ENCODE measurements at places on chromosomes 16 and 17. TPM values are rescaled to one million over a fixed set of nuclear protein-coding genes. Genes with fewer than 3 reads are reported as not detected.
A peak's percentile ranks its signal among the peaks of the same experiment; 100 is the strongest.

GRCh38 chr17:19388791-19389785, 2.1 kb upstream of the MFAP4 start:
- no peak for DNase-seq

- no peak for DNase-seq
Measured at GRCh38 chr17:67218385-67218950, 26.5 kb downstream of the HELZ start.

- no peak for DNase-seq
Measured at GRCh38 chr17:39996800-39997199, 16.2 kb downstream of the PSMD3 start.

DNA sequence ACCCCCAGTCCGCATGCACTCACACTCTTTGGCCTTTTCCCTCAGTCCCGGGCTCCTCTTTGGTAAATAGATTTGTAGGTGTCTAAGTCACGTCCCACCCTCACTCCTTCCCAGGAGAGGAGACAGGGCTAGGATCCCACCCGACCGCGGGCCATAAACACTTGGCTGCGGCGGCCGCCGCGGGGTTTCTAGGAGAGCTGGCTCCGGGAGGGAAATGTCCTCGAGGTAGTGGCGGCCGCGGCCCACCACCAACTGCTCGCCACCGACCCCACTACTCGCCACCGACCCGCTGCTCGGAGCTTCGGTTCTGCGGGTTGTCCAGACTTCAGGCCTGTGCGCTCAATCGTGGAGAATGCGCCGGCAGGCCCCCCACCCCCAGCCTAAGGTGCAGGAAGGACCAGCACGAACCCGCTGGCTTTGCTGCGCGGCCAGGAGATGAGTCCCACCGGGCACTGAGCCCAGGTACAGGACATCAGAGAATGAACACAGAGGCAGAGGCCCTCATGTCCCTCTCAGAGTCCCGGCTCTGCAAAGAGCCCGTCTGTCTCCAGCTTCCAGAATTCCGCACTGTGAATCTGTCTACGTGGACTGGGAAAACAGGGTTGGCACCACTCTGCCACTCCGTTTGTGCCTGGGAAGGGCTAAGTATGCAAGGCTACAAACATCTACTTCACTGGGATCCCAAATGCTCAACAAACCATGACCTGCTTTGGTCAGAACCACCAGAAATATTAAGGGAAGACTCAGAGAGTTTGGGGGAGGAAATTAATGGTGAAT, 2.5 kb downstream of the PRAC2 start:
- no peak for DNase-seq

DNA sequence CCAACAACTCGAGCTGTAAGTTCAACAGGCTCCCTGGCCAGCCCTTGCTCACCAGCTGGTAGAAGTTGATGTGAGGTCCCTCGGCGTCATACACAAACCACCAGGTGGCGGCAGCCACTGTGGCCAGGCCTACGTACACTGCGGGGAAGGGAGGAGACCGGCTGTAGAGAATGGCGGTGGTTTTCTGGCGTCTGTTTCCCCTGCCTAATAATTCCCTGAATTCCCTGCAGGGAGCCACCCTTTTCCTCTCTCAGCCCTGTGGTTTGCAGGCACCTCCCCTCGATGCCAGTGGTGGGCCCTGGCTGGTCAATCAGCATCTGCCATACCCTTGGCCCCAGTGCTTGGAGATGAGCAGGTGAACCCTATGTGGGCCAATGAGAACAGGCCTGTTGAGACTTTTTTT, 18.9 kb upstream of the P2RX1 start:
- DNase-seq: peak; percentile 58

- DNase-seq: no peak
Measured at GRCh38 chr16:10107081-10107480, 75.1 kb downstream of the GRIN2A start.

- DNase-seq: no peak
Measured at GRCh38 chr16:85126394-85126704, 14.1 kb upstream of the CIBAR2 start.

- DNase-seq: no peak
Measured at GRCh38 chr16:4075534-4075933, 40.7 kb downstream of the ADCY9 start.

- DNase-seq: peak; percentile 53
Measured at GRCh38 chr16:31090540-31090939, 1.8 kb upstream of the PRSS53 start.

- DNase-seq: peak; percentile 28
Measured at GRCh38 chr16:31253642-31254045, 6.1 kb upstream of the ITGAM start.

DNA sequence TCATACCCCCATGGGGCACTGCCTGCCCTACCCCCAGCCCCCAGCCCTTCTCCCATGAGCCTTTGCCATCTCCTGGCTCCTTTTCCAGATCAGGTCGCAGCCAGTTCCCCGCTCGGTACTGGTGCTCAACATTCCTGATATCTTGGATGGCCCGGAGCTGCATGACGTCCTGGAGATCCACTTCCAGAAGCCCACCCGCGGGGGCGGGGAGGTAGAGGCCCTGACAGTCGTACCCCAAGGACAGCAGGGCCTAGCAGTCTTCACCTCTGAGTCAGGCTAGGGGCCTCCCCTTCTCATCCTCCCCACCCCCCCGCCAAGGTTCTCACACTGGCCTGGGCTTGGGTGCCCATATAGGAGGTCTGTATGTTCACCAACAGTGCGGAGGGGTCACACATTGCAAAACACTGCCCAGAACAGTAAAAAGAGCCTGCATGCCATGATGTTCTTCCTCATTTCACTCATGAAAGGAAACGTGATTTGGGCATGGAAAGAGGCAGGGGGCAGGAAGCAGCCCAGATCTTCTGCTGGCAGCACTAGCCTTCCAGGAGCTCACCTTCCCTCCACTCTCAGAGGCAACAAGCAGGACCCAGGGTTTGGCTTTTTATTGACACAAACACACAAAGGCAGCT, 7.5 kb downstream of the IFI35 start:
- no peak for DNase-seq

The MFAP4 gene
- not detected for total RNA-seq

The DNAH17 gene
- total RNA-seq: 0.02 TPM

The CRHR1 gene
- total RNA-seq: 0.10 TPM

The DNAAF1 gene
- total RNA-seq: 0.88 TPM

Data from A172 (cell line).